Femur (tissue), 1 donor: ENCODE measurements at places on chromosomes 11 and 22.

DNA sequence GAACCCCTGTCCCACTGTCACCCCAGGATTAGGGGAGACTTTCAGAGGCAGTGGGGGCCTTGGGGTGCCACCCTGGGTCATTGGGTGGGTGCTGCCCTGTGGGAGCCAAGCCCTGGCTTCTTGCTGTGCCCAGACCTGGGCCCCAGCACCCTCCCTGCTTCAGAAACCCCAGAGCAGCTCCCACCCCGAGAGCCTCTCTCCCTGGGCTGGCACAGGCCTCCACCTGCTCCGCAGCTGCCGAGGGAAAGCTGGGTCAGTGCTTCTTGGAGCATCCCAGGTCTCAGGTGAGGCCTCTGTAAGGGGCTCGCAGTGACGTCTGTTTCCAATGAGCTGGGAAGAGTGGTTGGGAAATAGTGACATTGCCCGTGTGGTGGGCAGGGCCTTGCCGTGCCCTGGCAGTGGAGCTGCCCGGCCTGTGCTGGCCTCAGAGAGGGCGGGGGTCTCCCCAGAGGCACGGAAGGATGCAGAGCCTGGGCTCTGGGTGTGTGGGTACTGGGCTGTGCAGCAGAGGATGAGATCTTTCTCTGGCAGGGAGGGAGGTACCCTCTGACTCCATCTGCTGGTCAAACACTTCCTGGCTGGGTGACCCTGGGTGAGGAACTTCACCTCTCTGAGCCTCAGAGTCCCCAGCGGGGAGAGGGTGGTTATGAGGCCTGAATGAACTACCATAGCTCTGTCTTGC is 23.0 kb downstream of the C22orf23 start:
- no peak for DNase-seq

- DNase-seq = no peak
These were observed 155.7 kb downstream of the GRIK4 start for GRCh38 chr11:120667281-120667680.

DNA sequence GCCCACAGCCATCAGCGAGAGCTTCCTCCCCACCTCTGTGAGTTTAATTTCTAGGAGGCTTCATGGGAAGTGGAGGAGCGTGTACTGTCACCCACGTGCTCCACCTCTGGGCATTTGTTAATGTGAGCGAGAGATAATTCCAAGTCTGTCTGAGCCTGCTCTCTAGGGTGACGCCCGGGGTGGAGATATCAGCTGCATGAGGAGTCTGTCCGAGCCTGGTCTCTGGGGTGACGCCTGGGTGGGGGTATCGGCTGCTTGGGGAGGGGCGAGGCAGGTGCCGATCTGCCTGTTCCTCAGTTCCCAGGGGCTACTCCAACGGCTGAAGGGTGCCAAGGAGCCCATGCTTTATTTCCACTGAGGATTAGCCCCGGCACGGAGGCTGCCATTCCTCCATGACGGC is 735.0 kb downstream of the BRD1 start:
- DNase-seq = no peak

DNA sequence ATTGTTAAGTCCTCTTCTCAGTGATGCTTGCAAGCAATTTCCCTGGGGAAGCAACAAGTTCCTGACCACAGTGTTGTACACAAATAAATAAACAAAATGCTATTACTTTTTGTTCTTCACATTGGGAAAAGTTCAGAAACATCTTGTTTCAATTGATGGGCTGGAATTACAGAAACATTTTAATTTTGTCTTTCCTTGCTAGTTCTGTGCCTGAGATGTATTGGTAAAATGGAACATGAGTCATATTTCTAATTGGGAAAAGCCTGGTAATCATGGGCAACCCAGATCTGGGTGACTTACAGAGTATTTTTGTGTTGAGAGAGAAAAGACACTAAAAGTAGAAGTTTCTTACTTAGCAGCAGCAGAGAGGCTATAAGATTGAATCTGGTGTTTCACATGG is 576 bp upstream of the BLID start:
- DNase-seq = no peak

DNA sequence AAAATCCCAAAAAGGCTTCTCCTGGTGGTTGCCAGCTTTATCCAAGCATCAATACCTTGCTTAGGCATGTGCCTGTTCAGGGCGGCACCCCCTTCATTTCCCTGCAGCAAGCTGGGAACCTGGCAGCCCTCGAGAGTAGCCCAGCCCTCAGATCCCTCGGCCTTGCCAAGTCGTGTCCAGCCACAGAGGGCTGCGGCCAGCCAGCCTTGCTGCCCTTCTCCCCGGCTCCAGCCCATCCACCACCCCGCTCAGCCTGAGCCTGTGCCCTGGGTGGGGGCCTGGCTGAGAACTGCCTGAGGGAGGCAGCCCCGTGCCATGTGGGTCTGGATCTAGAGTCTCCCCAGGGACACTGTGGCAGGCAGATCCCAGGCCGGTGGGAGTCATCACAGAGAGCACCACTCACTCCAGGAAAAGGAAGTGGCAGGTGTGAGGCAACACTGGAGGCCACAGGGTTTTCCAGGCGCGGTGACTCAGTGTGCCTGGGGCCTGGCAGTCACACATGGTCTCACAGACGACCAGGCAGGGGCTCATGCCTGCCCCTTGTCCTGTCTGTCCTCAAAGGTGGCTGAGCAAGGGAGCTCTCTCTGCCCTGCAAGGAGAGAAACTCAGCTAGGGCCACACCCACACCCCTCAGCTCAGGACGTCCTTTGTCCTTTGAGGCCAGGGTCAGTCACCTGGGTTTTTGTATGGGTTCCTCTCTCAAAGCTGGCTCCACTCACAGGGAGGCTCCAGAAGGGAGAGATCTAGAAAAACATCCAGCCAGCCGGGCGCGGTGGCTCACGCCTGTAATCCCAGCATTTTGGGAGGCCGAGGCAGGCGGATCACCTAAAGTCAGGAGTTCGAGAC is 12.2 kb upstream of the CDC42BPG start:
- no peak for DNase-seq

DNA sequence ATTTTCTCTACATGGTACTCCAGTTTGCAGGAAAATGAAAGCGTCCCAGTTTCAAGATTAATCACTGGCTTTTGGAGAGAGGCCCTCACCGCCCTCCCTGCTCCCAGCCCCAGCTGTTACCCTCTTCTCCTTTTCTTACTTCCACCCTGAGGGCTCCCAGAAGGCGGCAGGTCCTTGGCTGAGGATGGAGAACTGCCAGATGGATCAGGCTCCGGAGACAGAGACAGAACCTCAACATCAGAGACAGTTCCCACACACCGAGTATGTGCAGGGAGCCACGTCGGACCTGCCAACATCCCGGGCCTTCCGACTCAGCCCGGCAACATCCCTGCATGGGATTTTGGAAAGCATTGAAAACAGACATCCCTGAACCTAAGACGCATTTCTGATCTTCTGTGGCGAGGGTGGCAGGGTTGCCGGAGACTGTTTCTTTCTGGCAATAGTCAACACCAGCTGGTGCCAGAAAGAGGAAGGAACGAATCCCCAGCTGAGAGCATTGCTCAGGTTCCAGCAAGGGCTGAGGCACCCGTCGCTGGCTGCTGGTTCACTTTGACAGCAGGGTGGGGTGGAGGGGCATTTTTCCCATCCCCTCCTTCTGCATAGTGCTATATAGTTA is 467.1 kb downstream of the MIAT start:
- DNase-seq = no peak

DNA sequence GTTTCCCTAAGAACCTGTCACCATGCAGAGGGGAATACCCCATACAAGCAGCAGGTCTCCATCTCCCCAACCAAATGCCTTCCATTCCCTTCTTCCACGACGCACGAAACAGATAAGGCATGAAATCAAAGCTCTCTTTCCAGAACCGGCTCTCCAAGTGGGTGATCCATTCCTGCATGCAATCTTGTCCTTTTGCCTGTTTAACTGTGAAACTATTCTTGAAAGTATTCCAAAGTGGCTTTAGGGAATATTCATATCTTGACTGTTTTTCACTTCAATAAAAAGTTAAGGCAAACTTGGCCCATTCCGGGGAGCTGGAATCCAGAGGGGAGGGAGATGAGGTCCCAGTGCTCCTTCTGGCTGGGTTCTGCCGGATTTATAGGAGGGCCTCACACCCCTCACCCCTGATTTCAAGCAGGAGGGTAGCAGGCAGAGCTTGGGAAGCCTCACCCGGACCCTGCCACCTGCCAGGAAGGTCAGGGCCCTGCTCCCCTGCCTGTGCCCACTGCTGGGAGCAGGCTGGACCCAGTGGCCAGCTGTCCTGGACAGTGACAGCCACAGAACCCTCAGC is 60.9 kb downstream of the SCGB1A1 start:
- DNase-seq = no peak

- DNase-seq = no peak
These were observed 27.3 kb downstream of the MARK2 start for GRCh38 chr11:63866211-63866610.

DNA sequence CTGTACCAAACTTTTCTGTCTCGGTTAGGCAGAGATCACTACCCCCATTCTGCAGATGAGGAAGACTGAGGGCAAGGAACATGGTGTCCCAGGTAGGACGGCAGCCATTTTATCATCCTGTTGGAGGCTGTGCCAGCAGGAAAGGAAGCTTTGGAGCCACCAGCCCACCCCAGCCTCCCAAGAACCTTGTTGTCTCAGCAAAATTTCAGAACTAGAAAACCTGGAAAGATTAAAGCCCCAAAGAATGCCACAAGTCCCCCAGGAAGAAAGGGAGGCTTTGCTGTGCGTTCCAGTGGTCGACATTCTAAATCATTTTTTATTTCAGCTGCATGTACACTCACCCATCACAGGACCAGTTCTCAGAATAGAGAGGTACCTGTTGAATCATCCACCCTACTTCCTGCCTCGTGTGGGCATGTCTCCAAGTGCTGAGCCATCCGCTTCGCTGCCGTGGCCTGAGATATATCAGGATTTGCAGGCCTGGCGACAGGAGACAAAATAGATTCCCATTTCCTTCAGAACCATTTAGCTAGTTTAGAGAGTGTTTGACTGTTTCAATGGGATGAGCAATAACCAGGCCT is 13.0 kb upstream of the EIF3D start:
- DNase-seq = no peak
